Activated naive CD8-positive, alpha-beta T cell treated with anti-CD3 and anti-CD28 coated beads, Interleukin-2, amount 10 ng/mL, durations not matched to agents 7 days and 5 days (primary cell): ENCODE measurements at places on chromosomes 4 and X.
A peak's percentile ranks its signal among the peaks of the same experiment; 100 is the strongest.

GRCh38 chrX:40922307-40922706, 162.9 kb upstream of the USP9X start:
- DNase-seq: no peak

GRCh38 chr4:91031761-91032160, 904.6 kb downstream of the CCSER1 start:
- DNase-seq: no peak

DNA sequence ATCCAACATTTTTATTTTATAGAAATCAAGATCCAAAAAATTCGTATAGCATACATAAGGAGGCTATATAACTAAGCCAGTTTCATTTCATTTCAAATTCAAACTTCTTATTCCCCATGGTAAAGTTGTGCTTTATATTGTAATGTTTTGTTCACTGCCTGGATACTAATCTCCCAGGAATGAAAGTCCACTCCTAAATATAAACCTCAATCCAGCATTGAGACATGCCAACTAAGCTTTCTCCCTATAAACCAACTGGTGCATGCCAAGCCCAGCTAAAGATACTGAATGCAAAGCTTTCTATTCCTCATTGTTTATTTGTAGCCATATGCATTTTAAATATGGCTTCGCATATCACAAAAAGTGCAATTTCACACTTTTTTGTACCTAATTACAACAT, 63.8 kb upstream of the INPP4B start:
- no peak for DNase-seq

DNA sequence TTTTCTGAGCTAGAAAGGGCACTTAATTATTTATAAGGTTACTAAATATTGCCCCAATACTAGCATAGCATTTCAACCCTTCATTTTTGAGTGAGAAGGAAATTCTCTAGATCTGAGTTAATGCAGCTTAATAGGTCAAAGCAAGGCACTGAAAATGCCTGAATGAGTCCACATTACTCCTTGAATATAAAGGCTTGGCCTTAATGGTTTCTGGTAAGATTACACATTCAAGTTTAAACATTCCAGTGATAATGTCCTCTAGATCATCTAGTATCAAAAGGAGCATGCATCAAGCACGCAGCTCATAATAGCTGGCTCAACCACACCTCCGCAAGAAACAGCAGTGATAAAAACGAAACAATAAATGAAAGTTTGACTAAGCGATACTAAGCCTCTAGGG, 87.5 kb downstream of the SPANXN3 start:
- no peak for DNase-seq

DNA sequence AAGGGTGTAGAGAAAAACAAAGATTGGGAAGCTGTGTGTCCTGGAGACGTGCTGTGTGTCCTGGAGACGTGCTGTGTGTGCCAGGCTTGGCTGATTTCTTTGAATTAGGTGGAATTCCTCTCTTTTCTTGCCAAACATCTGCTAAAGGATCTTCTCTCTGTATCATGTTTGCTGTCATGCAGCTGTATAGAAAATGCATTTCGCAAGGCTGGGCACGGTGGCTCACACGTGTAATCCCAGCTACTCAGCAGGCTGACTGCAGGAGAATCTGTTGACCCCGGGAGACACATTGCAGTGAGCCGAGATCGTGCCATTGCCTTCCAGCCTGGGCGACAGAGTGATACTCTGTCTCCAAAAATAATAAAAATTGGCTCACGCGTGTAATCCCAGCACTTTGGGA, 187.0 kb downstream of the CRLF2 start:
- no peak for DNase-seq

DNA sequence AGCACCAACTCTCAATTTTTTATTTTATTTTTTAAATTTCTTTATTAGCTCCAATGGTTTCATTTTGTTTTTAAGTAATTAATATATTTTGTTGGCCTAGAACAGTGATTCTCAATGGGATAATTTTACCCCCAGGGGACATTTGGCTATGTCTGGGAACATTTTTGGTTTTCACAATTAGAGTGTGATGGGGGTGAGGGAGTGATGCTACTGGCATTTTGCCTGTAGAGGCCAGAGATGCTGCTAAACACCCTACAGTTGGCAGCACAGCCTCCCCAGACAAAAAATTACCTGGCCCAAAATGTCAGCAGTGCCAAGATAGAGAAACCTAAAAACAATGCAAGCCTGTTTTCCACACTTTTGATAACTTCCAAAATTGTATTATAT, 64.6 kb downstream of the HHIP start:
- DNase-seq: no peak

DNA sequence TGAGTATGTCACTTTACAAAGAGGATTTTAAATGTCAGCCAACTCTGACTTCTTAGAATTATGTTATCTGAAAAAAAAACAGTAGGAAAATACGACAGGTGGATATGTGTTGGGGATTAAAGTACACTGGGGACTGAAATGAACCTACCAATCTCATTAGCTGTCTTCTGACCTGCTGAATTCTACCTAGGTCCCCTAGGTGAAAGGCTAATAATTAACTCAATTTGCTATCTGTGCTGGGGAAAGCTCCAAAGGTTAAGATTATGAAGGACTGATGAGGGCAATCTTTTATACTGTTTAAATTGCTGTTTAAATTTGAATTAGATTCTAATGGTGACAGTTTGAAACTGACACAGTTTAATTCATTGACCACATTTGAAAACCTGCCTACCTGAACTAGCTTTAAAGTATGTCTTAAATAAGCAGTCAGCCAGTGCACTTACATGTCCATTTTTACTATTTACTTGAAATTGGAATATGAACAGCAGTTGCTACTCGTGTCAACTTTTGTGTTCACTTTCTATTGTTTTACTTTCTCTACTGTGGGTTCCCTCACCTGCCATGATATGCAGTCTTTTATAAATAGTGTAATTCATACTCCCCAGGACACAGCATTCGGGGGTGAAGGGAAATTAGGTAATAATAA, 977.3 kb downstream of the C4orf33 start:
- DNase-seq: no peak

DNA sequence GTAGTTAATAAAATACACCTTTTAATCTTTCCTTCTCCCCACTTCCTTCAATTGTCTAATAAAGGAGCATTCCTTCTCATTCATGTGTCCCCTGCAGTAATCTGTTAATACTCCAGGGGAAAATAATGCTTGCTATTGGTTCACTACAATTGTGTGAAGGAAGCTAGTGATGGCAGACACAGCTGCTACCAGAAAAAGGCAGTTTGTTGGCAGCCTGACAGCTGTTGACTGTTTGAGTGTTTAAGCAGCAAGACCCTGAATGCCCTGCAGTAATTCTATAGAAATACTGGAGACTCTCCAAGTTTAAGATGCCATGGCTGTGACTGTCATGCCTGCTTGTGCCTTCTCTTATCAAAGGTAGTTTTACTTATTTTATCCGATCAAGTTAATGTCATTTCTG, 359.5 kb downstream of the C4orf33 start:
- DNase-seq: no peak

- no peak for DNase-seq
Measured at GRCh38 chr4:11297201-11297600, 131.5 kb downstream of the HS3ST1 start.

DNA sequence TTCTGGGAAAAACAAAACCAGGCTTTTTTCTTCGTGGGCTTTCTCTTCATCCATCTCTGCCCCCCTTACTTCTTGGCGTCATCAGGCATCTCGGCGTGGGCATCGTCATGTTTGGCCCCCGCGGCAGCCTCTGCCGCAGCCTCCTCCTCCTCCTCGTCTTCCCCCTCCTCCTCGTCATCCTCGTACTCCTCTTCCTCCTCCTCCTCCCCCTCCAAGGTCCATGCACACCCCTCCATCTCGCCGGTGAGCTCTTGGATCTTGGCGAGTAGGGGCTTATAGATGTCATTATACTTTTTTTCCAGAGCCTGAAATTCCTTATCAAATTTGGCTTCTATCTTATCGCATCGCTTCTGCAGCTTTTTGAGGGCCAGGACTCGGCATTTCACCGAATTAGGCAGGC, 488 bp downstream of the NAP1L5 start:
- peak; percentile 32 for DNase-seq
